HFFc6 (cell line): ENCODE measurements at places on chromosomes 2 and 18. TPM values are rescaled to one million over a fixed set of nuclear protein-coding genes. Genes with fewer than 3 reads are reported as not detected.

GRCh38 chr2:147636238-147636882 is 208.5 kb upstream of the ACVR2A start:
- DNase-seq: no peak
- no peaks in the 10 kb centered on the region for H3K27me3 ChIP-seq
- no peaks in the 10 kb centered on the region for H3K4me1 ChIP-seq
- H3K36me3 ChIP-seq: no peaks in the 10 kb centered on the region

ADD2 gene
- total RNA-seq: not detected in 3 replicates

DNA sequence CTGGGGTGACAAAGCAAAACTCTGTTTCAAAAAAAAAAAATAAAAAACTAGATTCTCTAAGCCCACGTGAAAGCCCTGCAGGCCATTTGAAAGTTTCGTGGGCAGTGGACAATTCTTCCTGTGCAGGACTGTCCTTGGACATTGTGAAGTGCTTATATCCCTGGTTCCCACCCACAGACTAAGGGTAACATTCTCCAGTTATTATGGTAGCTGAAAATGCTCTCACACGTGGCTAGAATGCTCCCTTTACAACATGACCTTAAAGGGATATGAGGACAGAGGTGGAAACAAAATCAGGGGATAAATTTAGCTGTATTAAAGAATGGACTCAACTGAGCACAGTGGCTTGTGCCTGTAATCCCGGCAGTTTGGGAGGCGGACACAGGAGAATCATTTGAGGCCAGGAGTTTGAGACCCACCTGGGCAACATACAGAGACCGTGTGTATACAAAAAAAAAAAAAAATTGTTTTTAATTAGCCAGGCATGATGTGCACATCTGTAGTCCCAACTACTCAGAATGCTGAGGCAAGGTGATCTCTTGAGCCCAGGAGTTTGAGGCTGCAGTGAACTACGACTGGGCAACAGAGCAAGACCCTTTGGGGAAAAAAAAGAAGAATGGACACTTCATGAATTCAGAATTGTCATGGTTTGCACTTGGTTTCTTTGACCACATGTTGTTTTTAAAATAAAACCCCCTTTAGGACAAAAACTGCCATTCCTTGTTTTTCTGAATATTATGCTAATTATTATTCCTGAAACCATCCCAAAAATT is 167.9 kb downstream of the MGAT5 start:
- peaks cover 19% of the 10 kb centered on the region for H3K36me3 ChIP-seq
- no peaks in the 10 kb centered on the region; the same call in none of the 2 replicates for H3K27me3 ChIP-seq
- no peak overlapping the region for H3K4me3 ChIP-seq
- peaks cover 40% of the 10 kb centered on the region for H3K4me1 ChIP-seq
- no peak for DNase-seq

- no peak for DNase-seq
- H3K27me3 ChIP-seq: peaks cover 3% of the 10 kb centered on the region; the same call in 1 of the 2 replicates
- peaks cover 77% of the 10 kb centered on the region for H3K4me1 ChIP-seq
- H3K36me3 ChIP-seq: peaks cover 4% of the 10 kb centered on the region; the same call in 1 of the 2 replicates
- H3K4me3 ChIP-seq: no peak overlapping the region
Measured at GRCh38 chr2:19125901-19126680, 232.3 kb downstream of the OSR1 start.

GRCh38 chr18:64674694-64675093 is 525.8 kb upstream of the LINC00305 start:
- H3K36me3 ChIP-seq: no peaks in the 10 kb centered on the region
- H3K4me1 ChIP-seq: no peaks in the 10 kb centered on the region
- DNase-seq: no peak
- H3K27me3 ChIP-seq: no peaks in the 10 kb centered on the region

GRCh38 chr2:34570266-34570872 is 971.3 kb upstream of the FAM98A start:
- no peak overlapping the region for H3K27ac ChIP-seq
- no peaks in the 10 kb centered on the region for H3K4me1 ChIP-seq
- H3K4me3 ChIP-seq: no peak overlapping the region
- H3K36me3 ChIP-seq: no peaks in the 10 kb centered on the region
- no peak for DNase-seq

GRCh38 chr2:199543606-199544172 is 86.0 kb upstream of the SATB2 start:
- H3K4me1 ChIP-seq: no peaks in the 10 kb centered on the region
- no peaks in the 10 kb centered on the region for H3K36me3 ChIP-seq
- H3K4me3 ChIP-seq: no peak overlapping the region
- H3K27ac ChIP-seq: no peak overlapping the region
